ENCODE measurements at places on chromosomes 1 and 21.

GRCh38 chr1:241603731-241604245, 36.4 kb downstream of the CHML start:
- no peak for DNase-seq
- H3K4me1 ChIP-seq, result no peaks in the 10 kb centered on the region
- no peaks in the 10 kb centered on the region for H3K27me3 ChIP-seq
- H3K27ac ChIP-seq, result peak overlapping the region; percentile 73
- no peak overlapping the region for H3K4me3 ChIP-seq
- no peaks in the 10 kb centered on the region for H3K36me3 ChIP-seq

DNA sequence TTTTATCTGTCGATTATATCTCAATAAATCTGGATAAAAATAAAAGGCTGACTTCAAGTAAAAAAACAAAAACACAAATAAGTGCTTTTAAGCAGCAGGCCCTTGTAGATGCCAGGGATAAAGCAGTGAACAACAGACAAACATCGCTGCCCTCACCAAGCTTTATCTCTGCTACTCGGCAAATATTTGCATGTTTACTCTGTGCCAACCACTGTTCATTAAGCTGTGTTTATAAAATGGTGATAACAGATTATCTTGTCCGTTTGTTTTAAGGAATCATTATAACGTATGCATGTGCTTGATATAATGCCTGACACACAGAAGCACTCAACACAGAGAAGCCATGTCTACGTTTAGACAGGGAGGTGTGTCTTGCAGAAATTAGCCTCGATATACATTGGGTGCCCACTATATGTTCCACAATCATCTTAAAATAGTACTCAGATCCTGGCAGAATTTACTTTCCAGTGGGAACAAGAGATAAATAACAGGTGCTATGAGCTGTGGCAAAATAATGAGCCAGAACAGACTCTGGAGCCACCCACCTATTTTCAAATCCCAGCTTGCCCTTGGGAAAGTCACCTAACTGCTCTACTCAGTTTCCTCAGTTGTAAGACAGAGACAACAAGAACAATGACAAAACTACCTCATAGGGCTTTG, 47.2 kb downstream of the TRIT1 start:
- H3K27me3 ChIP-seq, result no peaks in the 10 kb centered on the region
- peaks cover 10% of the 10 kb centered on the region for H3K36me3 ChIP-seq
- DNase-seq, result no peak
- H3K4me3 ChIP-seq, result no peak overlapping the region

DNA sequence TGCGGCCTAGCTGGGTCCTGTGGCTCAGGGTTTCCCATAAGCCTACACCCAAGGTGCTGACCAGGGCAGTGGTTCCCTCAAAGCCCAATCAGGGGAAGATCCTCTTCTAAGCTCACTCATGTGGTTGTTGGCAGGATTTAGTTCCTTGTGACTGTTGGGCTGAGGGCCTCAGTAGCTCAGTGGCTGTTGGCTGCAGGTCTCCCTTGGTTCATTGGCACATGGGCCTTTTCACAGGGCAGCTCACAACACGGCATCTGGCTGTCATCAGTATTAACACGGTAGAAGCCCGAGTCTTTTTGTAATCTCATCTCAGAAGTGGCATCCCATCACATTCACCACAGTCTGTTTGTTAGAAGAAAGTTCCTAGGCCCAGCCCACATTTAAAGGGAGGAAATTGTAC, 188.2 kb upstream of the HMCN1 start:
- H3K36me3 ChIP-seq, result no peaks in the 10 kb centered on the region
- no peak overlapping the region for H3K27ac ChIP-seq
- no peaks in the 10 kb centered on the region for H3K4me1 ChIP-seq
- H3K4me3 ChIP-seq, result no peak overlapping the region
- no peak for DNase-seq

DNA sequence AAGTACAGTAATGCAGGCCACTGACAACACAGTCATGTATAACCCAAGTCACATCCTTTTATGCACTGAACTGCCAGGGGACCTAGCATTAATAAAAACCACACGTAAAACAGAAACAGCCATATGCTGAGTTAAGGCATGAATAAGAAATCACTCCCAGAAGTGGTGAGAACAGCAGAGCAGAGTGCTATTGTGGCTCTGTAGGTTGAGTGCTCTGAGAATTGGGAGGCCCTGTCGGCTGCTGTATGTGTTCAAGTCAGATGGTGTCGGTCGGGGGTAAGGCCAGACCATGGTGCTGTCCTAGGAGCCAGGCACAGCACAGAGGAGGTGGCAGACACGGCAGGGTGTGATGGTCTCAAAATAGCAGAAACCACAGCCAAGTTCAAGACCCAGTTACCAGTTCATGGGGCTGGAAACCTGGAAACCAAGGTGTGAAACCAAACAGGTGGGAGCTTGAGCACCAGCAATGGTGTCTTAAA, 126.6 kb upstream of the COA6 start:
- H3K36me3 ChIP-seq, result no peaks in the 10 kb centered on the region
- H3K4me3 ChIP-seq, result no peak overlapping the region
- no peak overlapping the region for H3K27ac ChIP-seq
- peak; percentile 62 for DNase-seq

DNA sequence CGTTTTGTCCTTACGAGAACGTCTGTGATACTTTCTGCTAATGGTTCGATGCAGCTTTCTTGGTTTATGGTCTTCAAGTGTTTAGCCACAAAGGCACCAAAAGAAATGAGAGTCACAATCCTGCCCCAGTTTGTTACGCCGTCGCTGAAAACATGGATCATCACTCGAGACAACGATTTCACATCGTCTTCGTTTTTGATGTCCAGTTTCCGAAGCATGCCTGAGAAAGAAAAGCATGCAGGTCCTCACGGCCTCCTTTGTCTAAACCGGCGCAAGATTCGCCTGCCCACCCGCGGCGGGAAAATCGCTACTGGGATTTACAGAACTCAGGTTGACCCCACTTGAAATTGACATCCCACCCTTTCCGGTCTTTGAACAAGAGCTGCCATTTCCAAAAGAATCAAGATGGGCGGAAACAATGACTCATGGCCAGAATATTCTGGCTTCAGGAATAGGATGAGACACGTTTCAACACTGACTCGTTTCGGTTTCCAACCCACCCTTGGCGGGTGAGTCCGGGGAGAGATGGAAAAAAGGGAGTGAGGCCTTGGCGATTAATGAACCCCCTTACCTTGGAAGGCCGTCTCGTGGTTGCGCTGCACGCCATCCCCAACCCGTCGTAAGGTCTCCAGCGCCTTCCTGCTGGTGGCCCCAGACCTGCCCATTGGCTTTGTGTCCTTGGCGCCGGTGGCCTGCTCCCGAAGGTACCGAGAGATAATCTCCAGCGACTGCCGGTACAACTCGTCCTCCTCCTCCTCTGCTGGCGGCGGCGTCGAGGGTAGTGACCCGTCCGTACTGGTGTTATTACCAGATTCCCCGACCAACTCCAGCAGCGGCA, 919 bp downstream of the MCL1 start:
- peaks cover 48% of the 10 kb centered on the region for H3K36me3 ChIP-seq
- H3K4me1 ChIP-seq, result peaks cover 37% of the 10 kb centered on the region
- no peak for DNase-seq
- peak overlapping the region; percentile 86 for H3K4me3 ChIP-seq
- peak overlapping the region; percentile 100 for H3K27ac ChIP-seq

DNA sequence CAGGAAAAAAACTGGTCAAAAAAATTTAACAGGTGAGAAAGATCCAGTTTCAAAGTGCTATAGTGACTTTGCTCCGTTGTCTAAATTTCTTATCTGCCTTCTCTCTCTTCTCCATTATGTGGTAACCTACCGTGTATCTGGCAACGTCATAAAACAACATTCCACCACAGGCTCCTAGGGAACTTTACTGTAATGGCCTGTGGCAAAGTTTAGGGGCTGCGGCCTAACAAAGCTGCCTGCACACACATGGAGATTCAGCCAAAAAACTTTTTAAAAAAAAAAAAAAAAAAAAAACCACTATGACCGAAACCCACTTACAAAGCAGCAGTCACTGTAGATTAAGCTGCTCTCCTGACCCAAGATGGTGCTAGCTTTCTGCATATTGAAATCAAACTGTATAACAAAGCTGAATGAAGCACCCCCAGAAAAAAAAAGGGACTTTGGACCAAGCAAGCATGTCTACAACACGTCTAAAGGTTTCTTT, 202.6 kb downstream of the SLC45A1 start:
- DNase-seq, result no peak
- H3K4me1 ChIP-seq, result peaks cover 66% of the 10 kb centered on the region

- no peaks in the 10 kb centered on the region for H3K36me3 ChIP-seq
- no peaks in the 10 kb centered on the region for H3K27me3 ChIP-seq
- no peak for DNase-seq
- peak overlapping the region; percentile 78 for H3K4me3 ChIP-seq
- H3K27ac ChIP-seq, result peak overlapping the region; percentile 99
- H3K4me1 ChIP-seq, result peaks cover 44% of the 10 kb centered on the region
Observed at GRCh38 chr1:212607913-212608391, 609 bp upstream of the ATF3 start.

DNA sequence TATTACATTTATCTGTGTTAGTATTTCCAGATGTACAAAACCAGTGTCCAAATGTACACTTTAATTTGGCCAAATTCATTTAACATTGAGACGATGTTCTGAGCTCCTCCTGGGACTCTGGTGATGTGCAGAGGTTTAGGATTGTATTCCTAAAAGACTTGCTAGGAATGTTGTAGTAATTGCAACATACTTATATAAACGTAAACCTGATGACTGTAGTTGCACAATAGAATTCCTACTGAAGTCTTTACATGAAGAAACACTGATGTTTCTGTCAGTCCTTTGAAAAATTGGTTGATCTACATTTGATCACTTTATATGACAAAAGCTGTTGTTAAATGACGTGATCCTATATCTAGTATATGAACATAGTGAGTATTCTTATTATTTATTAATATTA, 5.1 kb upstream of the OR14C36 start:
- H3K4me1 ChIP-seq, result no peaks in the 10 kb centered on the region
- no peaks in the 10 kb centered on the region for H3K27me3 ChIP-seq
- DNase-seq, result no peak
- H3K4me3 ChIP-seq, result no peak overlapping the region
- H3K36me3 ChIP-seq, result no peaks in the 10 kb centered on the region

GRCh38 chr1:112256411-112256810, 139.6 kb upstream of the CTTNBP2NL start:
- DNase-seq, result no peak
- H3K4me3 ChIP-seq, result no peak overlapping the region

- H3K27ac ChIP-seq, result peak overlapping the region; percentile 59
- DNase-seq, result no peak
- H3K27me3 ChIP-seq, result no peaks in the 10 kb centered on the region
- peaks cover 27% of the 10 kb centered on the region for H3K4me1 ChIP-seq
- no peak overlapping the region for H3K4me3 ChIP-seq
Observed at GRCh38 chr1:224736619-224737352, 120.7 kb downstream of the CNIH3 start.

DNA sequence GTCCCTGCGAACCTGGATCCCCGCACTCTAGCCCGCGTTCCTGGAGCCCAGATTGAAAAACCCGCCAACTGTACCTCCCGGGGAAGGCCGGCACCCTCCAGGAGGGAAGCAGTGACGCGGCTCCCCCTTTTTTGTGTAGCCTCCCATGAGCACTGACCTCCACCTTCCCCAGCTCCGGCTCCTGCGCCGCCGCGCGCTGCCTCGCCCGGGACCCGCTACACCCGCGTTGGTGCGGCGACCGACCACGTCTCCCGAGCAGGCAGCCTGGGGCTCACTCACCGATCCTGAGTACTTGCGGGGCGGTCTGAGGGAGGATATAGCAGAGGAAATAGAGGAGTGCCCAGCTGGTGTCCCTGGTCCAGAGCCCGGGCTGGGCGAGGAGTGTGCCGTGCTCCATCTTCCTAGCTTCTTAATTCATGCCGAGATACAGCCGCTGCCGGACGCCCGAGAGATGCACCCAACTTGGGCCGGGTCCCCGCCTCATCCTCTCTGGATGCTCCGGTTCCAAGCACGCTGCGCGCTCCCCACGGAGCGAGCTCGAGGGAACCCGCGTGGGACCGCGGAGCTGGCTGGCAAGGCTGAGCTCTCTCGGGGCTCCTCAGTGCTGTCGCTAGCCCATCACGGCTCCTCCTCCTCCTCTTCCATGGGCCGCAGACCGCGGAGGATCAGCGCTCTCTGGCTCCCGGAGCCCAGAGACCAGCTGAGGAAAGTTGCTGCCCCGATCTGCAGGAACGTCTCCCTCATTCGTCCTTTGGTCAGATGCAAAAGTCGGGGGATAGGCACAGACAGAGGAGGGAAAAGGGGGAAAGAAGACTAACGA, 482 bp downstream of the GRIK1 start:
- H3K4me1 ChIP-seq, result no peaks in the 10 kb centered on the region
- H3K27me3 ChIP-seq, result no peaks in the 10 kb centered on the region
- DNase-seq, result no peak
- H3K27ac ChIP-seq, result no peak overlapping the region
- H3K36me3 ChIP-seq, result no peaks in the 10 kb centered on the region
- H3K4me3 ChIP-seq, result peak overlapping the region; percentile 43

DNA sequence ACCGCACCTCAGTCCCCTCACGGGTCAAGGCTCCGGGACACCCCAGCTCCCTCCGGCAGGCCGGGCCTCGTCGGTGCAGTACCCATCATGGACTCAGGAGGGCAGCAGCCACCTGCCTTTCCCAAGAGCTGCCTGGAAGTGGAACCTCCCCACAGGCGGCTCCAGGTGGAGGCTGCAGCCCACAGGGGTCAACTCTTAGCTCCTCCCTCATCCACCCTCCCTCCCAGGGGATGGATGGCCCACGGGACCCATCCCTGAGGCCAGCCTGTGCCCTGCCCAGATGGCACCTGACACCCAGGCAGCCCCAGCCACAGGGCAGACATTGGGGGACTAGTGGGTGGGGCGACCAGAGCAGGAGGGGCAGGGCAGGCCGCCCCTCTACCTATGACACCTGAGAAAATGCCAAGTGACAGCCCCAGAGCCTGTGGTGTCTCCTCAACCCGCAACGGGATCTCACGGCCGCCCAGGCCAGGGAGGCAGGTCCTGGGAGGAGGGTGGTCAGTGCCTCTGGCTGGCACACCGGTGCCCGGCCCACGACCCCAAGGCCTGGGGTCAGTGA, 1.2 kb upstream of the ARHGEF16 start:
- peaks cover 34% of the 10 kb centered on the region for H3K4me1 ChIP-seq
- H3K36me3 ChIP-seq, result no peaks in the 10 kb centered on the region
- DNase-seq, result no peak
- H3K27me3 ChIP-seq, result no peaks in the 10 kb centered on the region
- H3K27ac ChIP-seq, result no peak overlapping the region

DNA sequence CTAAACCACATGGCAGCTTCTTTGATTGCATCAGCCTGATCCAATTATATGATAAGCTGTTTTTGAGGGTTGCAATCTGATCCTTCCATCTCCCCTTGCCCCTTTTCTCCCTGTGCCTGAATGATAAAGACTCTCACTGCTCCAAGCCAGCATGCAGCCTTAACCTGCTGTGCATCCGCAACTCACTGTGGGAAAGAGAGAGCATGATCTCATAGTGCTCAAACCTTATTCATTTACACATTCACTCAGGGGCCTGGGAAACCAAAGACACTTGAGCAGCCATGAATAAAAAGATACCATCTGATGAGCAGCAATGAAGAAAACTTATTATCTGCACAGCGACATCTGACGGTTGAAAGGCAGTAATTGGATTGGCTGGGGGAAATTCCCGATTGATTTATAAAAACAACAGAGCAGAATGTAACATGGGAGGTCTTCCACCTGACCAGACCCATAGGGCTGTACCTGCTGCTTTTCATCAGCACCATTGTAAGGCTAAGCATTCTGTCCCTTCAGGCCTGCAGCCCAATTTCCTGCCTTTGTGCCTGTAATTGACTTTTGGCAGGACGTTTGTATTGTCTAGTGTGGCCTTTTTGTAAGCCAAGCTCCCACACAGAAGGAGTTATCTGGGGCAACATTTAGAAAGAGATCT, 62.5 kb downstream of the KIAA0040 start:
- no peak for DNase-seq
- H3K4me1 ChIP-seq, result peaks cover 44% of the 10 kb centered on the region
- peak overlapping the region; percentile 33 for H3K27ac ChIP-seq
- H3K27me3 ChIP-seq, result no peaks in the 10 kb centered on the region

Measured in vagina (tissue), 2 donors.